ENCODE measurements at places on chromosomes 1 and 21.

GRCh38 chr1:229495782-229496181 is 12.4 kb downstream of the NUP133 start:
- no peak for DNase-seq

DNA sequence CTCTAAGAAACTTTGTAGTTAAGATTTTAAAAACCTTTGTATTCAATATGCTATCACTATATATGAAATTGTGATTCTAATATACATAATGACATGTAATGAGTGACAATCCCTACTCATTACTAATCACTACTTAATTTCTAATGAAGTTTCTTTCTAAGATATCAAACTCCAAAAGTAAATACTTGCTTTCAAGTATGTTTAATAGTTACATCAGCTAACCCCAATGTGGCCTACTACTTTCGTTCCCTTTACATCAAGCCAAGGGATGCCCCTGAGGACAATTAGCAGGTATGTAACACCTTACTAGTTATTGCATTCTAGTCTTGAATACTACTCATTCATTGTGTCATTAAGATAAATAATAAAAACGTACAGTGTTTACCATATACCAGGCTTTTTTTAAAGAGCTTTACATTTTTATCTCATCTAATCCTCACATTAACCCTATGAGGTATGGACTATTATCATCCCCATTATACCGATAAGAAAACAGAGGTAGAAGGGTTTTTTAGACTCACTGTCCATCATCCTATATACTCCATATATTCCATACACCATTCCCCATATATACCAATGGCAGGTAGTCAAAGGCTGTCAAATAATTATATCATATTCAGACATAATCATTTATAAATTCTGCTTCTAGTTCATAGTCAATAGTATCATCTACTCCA is 4.2 kb downstream of the PPP1R15B start:
- no peak for DNase-seq

DNA sequence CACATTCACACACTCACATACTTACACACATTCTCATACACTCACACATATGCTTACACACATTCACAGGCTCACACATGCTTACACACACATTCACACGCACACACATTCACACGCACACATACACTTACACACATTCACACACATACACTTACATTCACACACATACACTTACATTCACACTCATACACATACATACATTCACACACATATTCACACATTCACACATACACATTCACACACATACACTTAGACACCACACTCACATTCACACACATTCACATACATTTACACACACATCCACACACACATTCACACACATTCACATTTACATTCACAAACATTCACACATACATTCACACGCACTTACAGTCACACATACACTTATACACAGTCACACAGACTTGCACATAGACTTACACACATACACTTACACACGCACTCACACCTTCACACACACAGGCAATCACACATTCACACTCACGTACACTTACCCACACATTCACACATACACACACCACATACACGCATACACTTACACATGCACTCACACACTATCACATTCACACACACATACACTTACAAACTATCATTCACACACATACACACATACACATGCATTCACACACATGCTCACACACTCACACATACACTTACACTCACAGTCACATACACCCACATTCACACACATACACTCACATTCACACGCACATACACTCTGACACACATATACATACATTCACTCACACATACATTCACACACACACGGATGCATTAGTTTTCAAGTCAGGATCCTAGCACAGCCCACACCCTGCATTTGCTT is 16.8 kb downstream of the PDE9A start:
- no peak for DNase-seq

- DNase-seq = no peak
Measured at GRCh38 chr1:234400773-234401172, 27.5 kb downstream of the COA6 start.

DNA sequence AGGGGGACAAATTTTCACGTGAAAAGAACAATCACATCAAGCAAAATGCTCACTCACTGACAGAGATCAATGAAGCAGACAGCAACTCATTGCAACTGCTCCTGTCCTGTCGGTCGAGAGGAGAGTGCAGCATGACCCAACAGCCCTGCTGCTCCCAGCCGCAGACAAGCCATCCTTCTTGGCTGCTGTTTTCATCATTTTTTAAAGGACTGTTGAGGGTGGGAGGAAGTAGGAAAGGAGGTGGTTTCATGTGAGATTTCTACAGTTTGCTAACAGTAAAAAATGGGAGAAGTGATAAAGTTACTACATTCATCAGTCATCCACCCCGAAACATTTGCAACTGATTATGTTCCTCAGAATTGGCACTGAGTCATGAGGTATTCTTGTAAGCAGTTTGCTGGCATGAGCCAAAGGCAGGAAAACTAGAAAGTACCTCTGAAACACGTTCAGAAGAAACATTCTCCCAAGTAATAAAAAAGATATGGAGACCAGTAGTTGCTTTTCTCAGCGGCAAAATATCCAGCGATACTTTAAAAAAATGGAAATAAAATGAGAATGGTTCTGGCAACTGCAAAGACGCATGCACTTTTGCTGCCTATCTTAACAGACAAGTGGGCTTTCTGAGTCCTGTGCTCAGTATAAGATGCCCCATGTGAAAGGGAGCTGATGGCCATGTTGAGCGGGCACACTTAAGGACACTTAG is 72.0 kb upstream of the CLDN14 start:
- peak; percentile 96 for DNase-seq

GRCh38 chr1:115679141-115679611 is 37.4 kb downstream of the VANGL1 start:
- peak; percentile 16 for DNase-seq

DNA sequence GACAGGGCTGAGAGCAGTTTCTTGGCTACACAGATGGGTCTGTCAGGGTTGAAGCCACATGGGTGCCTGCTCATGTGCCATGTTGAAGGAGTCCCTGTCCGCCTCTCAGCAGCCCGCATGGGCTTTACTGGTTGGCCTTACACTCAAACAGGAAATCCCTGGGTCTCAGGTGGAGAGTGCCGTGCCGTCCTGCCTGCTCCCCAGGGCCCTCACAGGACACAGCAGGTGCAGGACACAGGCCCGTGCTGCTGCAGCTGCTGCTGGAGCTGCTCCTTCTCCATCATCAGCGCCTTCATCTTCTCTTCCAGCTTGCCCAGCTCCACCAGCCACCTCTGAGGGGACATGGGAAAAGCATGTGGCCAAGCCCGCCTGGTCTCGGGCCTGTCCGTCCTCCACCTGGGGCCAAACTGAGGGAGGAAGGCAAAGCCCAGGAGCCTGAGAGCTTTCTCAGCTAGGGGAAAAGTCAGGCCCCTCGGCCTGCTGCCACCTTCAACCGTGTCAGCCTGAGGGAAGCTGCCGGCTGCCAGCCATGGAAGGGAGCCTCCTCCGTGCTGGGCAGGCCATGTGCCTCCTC is 5.5 kb downstream of the SLFNL1 start:
- no peak for DNase-seq

GRCh38 chr1:28021064-28021463 is 61.3 kb downstream of the XKR8 start:
- DNase-seq = no peak

DNA sequence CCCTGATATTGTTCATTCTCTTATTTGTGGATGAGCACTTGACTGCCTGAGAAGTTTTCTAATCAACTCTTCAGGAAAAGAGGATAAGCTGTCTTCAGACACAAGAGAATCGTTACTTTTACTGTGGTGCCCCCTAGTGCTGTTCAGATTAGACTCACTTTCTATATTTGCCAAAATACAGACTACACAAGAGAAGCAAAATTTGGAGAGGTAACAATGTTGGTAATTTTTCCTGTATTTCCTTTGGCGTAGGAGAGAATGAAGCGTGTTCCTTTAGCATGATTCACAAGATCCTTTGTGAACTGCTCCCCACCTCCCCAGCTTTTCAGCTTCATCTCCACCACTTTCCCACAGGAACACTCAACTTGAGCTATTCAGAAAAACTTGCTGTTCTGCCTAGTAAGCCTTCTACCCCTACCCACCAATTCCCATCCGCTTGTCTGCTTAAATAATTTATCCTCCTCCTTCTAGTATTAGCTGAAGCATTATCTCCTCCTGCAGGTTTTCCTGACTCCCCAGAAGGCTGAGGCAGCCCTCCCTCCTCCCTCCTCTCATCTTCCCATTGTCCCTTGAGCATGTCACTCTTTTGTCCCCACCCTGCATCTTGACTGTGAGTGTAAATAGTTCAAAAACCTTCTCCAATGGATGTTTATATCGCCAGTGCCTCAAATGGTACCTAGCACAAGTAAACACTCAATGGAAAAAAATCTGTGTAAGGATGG is 4.5 kb downstream of the TNFSF4 start:
- peak; percentile 81 for DNase-seq

DNA sequence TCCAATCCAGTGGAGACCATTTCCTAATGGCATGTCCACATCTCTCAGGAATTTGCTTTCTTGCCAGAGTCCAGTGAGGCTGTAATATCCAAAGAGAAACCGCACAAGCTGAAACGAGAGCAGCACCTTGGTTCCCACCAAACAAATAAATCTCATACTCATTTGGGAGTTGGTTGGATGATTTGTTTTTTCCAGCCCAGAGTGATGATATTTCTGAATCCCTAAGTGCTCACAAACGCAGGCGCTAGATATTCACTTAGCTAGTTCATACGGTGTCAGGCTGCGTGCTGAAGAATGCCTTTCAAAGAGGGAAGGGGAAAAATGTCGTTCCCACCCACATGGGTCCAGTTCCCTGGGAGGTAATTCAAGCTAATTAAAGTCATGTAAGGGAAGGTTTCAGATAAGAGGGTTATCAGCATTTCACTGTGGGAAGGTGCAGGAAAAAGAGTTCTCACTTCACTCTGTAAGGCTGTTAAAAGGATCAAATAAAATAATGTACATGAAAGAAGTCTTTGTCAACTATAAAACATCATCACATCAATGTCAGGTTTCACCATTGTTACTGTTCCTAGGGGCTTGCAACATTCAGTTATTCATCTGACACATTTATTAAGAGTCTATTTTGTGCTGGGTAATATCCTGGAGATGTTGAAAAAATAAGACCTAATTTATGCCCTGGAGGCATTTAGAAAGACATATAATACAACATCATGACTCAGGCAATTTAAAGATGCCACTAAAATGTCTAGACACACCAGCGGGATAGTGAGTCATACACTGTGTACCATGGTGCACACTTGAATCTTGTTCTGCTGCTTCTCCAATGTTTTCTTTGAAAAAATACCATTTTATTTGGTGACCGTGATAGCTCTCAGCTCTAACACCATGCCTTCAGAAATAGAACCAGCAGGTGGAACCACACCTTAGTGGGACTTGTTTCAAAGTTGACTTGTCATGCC is 19.3 kb downstream of the DPT start:
- peak; percentile 83 for DNase-seq

GRCh38 chr1:114105421-114105979 is 48.2 kb downstream of the SYT6 start:
- DNase-seq = no peak

- DNase-seq = no peak
Measured at GRCh38 chr1:198254948-198255347, 98.2 kb downstream of the NEK7 start.

DNA sequence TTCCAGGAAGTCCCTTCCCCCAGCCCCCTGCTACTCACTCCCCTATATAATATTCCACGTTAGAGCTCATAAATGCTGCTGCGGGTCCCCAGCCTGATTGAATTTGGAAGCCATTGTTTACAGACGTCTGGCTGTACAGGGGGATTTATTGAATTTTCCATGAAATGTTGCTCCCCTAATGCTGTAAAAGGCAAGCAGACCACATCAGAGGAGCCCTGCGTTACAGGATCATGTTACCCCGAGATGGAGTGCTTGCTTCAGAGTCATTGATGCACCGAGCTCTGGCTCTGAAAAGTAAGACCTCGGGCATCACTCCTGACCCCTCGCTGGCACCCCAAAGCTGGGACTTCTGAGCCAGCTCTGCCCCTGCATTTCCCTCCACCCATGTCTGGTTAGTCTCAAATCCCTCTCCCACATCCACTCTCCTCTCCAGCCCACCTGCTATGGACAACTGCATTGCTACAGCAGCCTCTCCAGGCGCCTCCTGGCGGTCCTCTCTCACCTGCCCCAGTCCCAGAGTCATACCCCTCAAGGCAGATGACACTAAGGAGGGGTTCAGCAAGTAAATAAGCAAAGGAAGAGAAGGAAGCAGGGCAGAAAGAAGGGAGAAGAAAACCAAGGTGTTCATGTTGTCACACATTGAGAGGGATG is 127.8 kb downstream of the TMEM53 start:
- DNase-seq = no peak

- DNase-seq = no peak
Measured at GRCh38 chr1:53306168-53306567, 21.7 kb downstream of the LRP8 start.

GRCh38 chr1:77925956-77926355 is 37.5 kb downstream of the NEXN start:
- DNase-seq = no peak

DNA sequence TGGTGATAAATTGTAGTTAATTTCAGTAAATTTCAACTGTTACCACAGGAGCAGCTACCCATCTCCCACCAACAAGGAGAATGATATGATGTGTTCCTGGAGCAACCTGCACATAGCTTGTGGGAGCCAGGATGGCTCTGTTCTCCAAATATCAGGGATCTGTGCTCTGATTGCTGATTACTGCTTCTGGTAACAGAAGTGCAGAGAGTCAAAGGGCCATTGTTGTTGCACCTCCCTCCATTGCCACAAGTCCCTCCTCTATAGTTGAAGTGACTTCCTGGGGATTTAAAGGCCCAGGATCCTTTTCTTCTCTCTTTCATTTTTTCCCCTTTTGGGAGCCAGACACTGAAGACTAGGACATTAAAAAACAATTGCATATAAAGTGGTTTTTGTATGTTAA is 51.6 kb upstream of the HPDL start:
- DNase-seq = no peak

DNA sequence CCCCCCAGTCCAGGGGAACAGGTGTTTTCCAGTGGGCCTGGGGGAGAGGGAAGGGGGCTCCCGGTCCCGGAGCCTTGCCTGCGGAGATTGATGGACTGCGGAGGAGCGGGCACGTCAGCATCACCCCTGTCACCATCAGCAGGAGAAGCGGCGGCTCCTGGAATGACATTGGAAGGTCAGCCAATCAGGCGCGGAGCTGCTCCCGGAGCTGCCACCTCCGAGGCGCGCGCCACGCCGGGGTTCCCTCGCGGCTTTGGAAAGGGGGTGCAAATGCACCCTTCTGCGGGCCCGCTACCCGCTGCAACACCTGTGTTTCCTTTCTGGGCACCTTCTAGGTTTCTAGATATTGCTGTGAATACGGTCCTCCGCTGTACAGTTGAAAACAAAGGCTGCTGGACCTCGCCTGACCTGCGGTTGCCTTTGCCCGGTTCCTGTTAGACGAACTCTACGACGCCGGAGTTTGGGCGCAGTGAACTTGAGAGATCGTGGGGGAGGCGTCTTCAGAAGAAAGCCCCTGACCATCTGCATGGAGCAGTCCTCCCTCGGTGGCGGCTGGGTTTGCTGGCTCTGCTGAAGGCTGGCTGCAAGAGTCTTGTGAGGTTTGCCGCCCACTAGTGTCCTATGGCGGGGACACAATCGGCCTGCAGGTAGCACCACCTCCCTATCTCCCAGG is 5.3 kb downstream of the DSCAM start:
- no peak for DNase-seq

Data from AG09309 (cell line).